Activated naive CD4-positive, alpha-beta T cell treated with anti-CD3 and anti-CD28 coated beads, Interleukin-2, amount 10 ng/mL, durations not matched to agents 7 days and 5 days (primary cell): ENCODE measurements at places on chromosomes 1 and 21.

GRCh38 chr1:244920911-244921761 lies 56.8 kb upstream of the HNRNPU start:
- no peak for DNase-seq

- DNase-seq = no peak
These were observed 1.0 kb downstream of the RAB7B start for GRCh38 chr1:206002160-206002559.

DNA sequence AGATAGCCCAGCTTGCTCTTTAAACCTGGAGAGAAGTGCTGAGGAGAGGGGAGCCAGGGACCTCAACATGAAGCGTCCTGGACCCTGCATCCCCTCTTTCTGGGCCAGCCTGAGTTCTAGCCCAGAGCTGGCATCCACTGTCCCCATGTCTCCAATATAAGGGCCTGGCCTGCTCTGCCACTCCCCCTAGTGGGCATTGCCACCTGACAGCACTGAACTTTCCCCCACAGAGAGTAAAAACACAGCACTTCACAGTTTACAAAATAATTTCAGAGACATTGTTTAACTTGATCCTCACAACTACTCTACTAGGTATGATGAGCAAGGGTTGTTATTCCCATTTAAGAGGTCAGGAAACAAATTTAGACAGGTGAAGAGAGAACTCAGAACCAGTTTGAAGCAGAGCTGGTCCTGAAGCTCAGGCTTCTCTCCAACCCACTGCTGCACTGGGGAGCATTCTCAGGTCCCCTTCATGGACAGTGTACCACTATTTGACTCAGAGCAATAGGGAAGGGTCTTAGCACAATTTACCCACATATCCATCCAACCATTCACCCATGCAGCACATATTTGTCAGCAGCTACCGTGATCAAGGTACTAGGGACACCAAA lies 151.2 kb downstream of the DMRTA2 start:
- peak; percentile 35 for DNase-seq

DNA sequence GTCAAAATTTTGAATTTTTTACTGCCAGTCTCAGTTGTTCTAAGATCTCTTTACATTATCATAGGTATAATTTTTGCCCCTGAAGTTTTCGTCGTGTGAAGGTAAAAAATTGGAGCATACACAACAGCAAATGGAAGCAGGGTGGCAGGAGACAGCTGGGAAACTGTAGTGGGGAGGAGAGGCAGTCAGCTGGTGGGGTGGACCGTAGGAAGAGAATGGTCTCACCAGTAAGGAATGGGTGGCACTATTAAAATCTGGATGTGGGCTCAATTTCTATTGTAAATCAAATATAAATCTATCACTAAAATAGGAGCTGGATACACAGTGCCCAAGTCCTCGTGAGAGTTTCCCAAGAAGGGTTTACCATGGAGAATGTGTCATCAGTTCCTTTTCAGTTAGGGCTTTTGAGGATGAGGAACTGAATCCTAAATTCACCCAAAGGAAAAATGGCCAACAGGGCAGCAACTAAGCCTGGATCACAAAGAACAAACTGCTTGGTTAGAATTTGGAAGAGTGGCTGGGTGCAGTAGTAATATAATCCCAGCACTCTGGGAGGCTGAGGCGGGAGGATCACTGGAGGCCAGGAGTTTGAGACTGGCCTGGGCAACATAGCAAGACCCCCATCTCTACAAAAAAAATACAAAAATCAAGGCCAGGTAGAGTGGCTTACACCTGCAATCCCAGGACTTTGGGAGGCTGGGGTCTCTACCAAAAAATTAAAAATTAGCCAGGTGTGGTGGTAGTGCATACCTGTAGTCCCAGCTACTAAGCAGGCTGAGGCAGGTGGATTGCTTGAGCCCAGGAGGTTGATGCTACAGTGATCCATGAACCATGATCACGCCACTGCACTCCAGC lies 10.5 kb upstream of the IRF2BP2 start:
- no peak for DNase-seq

DNA sequence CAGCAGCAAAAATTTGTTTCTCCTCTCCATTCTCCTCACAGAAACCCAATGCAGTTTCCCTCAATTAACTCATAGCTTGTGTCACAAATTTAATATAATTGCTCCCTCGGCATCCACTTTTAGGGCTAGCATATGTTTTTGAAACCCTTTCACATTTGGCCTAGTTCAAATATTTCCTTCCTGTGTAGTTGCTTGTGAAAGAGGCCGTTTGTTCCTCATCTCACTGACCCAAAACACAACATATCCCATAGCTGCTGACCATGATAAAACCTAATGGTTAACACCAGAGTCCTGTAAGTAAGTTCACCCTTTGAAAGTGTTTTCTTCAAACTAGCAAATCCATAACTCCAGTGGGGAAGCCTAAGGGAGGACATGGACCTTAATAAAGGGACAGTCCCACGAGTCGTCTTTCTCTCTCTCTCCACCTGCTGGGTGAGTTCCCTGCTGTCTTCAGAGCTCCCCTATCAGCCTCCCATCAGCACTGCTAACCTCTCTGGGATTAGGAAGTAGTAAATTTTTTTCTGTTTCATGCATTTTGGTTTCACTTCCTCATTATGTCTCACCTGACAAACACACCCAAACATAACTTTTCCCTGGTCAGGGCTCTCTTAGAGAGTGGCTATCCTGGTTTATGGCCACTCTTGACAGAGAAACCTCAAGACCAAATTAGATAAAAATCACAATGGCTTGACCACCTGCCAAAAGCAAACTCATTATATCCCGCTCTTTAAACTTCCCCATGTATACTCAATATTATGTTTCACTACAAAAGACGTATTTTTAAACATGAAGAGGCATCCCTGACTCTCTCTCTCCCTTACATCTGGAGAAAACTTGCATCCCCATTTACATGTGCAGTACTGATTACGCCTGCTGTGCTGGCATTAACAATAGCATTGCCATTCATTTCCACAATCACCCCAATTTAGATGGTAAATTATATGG lies 177.7 kb upstream of the HP1BP3 start:
- no peak for DNase-seq

DNA sequence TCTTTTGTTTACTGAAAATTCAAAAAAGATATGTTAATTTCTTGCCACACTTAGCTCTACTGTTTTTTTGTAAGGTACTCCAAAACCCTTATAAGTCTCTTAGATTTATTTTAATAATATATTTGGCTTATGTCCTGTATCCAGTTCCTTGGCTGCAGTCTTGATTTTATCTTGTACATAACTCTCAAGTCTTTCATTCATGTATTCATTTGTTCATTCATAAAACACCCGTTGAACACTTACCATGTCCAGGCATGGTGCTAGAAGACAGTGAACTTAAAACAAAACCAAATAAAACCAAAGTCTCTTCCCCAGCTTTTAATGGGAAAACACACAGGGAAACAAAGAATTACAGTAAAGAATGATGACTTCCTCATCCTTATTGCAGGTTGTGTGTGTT lies 215.8 kb downstream of the FGGY start:
- DNase-seq = no peak

GRCh38 chr1:168565825-168566224 lies 10.6 kb upstream of the XCL1 start:
- DNase-seq = no peak

GRCh38 chr1:62386351-62387121 lies 50.3 kb upstream of the USP1 start:
- DNase-seq = no peak

DNA sequence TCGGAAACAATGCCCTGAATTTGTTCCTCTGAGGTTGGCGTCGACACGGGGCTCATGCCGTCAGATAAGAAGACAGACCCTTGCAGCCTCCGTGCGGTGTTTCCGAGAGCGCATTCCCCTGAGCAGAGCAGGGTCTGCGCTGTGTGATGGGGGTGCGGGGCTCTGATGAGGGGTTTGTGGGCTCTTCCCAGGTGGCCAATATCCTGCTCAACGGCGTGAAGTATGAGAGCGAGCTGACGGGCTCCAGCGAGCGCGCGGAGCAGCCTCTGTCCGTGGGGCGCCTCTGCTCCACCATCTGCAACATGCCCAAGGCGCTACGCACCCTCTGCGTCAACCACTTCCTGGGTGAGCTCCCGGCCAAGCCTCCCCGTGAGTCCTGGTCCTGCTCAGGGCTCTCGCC lies 17.3 kb downstream of the SLC45A1 start:
- DNase-seq = no peak

DNA sequence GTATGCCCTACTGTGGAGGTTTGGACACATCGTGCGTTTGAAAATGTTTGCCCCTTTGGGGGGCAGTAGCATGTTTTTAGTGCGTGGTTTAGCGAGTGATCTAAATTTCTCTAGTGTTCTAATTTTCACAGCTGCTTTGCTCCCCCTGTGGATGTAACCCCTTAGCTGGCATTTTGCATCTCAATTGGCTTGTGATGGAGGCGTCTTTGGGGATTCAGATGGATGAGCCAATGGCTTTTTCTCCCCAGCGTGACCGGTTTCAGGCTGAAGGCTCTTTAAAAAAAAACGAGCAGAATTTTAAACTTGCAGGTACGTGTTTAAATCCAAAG lies 836 bp downstream of the CDC7 start:
- no peak for DNase-seq

GRCh38 chr1:19661721-19662228 lies 2.9 kb upstream of the HTR6 start:
- peak; percentile 61 for DNase-seq

GRCh38 chr1:55337801-55338447 lies 122.8 kb upstream of the USP24 start:
- DNase-seq = peak; percentile 24

DNA sequence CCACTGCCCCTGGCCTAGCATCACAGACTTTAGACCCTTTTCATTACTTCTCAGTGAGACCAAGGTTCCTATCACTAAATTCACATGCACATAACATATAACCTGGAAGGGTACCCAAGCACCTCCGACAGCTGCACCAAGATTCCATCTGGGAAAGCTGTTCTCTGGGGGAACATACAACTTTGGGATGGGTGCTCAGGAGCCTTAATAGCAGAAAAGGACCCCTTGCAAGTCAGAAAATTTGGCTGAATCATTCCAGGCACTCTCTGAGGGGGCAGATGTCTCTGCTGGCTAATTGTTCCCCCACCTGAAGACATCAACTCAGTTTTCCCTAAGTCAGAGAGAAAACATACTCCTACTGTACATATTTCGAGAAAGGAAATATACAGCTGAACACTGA lies 41.3 kb upstream of the PSEN2 start:
- no peak for DNase-seq

GRCh38 chr1:225811622-225812487 lies 1.9 kb downstream of the EPHX1 start:
- DNase-seq = no peak

- DNase-seq = peak; percentile 81
These were observed 45.8 kb upstream of the CRNN start for GRCh38 chr1:152459596-152460528.

GRCh38 chr1:209150114-209150513 lies 433.4 kb upstream of the CAMK1G start:
- peak; percentile 36 for DNase-seq

- no peak for DNase-seq
These were observed 86.1 kb upstream of the CYYR1 start for GRCh38 chr21:26659182-26659581.

DNA sequence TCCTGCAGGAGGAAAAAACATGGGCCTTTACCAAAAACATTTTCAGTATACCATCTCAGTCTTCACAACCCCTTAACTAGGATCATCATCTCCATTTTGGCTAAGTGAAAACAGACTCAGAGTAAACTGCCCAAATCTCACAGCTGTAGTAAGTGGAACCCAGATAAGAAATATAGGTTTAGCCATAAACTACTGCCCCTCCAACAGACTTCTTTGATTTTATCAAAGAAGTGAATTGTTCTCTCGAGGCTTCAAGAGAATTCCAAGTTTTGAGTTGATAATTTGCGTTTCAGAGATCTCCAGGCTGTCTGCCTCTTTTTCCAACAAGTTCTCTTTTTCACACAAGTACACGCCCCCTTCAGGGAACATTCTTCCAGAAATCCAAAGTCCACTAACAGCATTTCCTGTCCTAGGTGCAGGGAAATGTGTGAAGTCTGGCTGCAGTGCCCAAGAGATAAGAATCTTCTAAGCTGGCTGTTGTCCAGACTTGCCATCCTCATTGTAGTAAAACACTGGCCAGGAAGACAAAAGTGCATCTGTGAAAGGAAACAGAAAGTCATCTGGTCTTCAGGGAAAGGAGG lies 30.8 kb downstream of the RNF19B start:
- DNase-seq = no peak

GRCh38 chr1:39088658-39089057 lies 62.5 kb downstream of the NDUFS5 start:
- DNase-seq = no peak

DNA sequence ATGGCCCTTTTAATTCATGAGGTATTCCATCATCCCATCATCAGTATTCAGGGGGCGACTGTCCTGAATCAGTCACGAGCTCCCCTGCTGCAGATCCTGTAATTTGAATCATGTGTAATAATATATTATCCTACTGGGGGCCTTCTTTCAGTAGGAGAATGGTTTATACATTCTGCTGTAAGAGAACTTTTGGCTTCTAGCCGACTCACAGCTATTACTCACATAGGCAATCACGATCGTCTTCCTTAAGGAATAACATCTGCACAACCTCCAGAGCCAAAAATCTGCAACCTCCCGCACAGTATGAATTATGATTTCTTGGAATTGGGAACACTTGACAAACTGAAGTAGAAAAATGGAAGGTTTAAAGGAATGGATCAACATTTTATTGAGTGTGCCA lies 343.0 kb downstream of the USP25 start:
- no peak for DNase-seq

- DNase-seq = no peak
These were observed 54.3 kb downstream of the SLX9 start for GRCh38 chr21:44994047-44994694.

- no peak for DNase-seq
These were observed 27.8 kb downstream of the RALGPS2 start for GRCh38 chr1:178752891-178753290.

GRCh38 chr1:17539477-17540254 lies at the start of gene ARHGEF10L:
TSS of gene ARHGEF10L (plus strand) at chr1:17539698. CDS start at chr1:17580596, 40,898 bp downstream.
- DNase-seq = no peak

DNA sequence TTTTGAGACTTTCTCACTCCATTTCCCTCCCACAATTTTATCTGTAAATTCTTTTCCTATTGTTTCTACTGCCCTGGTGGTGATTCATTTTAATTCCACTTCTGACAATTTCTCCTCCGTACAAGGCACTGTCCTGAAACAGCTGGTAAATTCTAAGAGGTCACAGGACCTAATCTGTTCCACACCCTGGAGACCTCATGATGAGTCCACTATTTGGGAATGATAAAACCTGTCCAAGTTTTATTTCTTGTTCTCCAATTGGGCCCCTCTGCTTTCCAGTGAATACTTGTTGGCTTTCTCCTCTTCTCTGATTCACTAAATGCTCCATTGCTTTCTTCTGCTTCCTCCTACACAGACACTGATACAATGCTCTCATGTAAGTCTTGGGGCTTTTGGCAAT lies 343.1 kb upstream of the DUSP10 start:
- DNase-seq = no peak

- DNase-seq = no peak
These were observed 2.5 kb upstream of the GBP4 start for GRCh38 chr1:89201106-89201794.

GRCh38 chr1:165403835-165404482 lies 41.0 kb downstream of the RXRG start:
- peak; percentile 57 for DNase-seq
